ENCODE measurements at places on chromosomes 6 and 20.

GRCh38 chr20:51437182-51437924 is 105.2 kb downstream of the NFATC2 start:
- no peak for DNase-seq

GRCh38 chr6:85354761-85355618 is 94.9 kb upstream of the NT5E start:
- peak; percentile 44 for DNase-seq

DNA sequence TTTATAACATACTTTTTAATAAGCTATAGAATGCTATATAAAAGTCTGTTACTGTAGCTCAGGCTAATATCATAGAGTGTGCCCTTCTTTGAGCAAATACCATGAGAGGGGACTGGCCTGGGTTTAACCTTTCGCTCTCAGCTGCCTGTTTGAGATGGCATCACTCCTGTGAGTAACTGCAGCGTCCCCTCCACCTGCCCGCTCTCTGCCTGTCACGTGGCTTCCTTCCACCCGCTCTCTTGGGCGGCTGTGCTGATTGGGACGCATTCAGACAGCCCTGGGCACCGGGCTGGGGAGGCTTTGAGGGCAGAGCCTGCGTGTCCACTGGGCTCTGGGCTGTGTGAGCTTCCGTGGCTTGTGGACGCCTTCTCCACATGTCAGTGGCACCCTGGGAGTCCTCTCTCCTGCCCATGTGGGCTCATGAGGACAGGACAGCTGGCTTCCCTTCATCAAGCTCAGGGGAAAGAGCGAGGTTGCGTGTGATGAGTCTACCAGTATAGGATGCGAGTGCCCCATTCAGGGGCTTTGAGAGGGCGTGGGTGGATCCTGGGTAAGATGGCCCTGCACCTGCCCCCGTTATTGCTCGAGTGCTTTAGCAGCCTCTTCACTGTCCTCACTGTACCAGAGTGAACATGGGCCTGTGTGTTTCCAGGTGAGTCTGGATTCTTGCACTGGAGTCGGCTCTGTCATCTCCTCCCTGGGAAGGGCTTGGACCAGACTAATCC is 10.7 kb upstream of the C20orf204 start:
- no peak for DNase-seq

DNA sequence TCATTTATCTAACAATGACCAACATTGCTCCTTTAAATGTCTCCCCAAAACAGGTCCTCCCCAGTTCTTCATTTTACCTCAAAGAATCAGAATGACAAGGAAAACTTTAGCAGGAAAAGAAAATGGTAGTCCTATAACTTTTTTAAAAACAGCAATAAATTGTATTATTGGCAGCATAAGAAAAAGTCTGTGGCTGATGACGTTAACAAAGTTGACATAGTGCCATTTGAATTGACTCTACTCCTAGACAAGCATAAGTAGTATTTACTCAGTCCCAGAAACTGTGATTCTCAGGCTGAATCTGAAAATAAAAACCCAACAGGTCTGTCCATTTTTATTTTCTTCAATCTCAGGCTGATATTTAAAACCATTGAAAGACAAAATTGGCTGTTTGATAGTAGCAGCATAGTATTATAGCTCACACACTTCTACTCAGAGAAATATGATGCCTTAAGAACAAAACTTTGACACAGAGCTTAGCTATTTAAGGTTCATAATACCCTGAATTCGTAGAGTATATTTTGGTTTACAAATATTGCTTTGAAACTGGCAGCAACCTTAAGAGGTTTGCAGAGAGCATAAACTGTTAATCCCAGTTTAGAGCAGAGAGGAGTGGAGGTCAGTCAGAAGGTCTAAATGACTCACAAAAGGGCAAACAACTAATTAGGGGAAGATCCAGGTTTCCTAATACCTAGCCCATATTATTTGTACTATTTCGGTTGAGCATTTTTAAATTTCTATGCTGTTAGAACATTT is 35.0 kb upstream of the TENT5A start:
- no peak for DNase-seq

GRCh38 chr6:168939041-168939440 is 314.6 kb downstream of the THBS2 start:
- no peak for DNase-seq

DNA sequence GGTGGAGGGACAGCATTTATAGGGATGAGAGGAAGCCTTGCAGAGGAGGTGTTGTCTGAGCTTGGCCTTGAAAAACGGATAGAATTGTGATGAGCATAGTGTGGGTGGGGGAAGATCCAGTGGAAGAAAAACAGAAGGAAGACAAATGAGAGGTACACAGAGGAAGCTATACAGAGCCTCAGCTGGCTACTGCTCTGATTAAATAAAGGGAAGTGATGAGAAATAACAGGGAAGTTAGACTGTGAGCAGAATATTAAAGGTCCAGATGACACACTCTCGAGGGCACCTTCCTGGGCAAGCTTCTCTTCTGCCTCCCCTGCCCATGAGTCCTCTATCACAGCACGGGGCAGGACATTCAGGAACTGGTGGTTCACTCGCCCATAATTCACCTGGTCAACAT is 182.3 kb downstream of the KIF16B start:
- no peak for DNase-seq

DNA sequence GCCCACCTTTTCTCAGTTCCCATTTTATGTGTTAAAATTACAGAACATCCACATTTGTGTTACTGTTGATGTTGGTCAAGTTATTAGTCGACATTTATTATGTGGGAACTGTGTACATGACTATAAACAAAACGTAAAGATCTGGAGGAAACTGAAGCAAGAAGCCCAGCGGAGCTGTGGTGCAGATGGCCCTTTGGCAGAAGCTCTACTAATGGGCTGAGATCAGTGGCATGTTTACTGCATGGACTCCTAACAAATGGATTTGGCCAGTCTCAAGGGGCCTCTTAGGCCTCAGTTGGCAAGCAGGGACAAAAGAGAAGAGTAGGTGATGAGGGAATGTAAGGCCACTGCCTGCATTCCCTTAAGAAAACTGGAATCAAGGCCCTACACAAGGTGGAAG is 282.1 kb upstream of the TCF21 start:
- DNase-seq, result no peak

DNA sequence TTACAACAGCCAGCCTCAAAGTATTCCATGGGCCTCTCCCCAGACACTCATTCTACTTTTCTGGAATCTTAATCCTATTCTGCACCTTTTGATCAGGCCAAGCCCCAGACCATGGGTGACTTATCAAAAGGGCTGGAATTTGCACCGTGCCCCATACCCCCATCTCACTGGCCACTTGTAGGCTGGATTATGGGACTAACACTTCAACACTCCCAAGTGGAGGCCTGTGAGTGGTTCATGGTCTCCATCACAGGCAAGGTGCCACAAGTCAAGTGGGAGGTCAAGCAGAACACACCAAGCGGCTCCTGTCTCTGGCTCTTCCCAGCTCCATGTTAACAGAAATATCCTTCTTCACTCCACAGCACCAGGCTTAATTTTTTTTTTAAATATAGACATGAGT is 212.3 kb upstream of the HEY2 start:
- DNase-seq, result no peak

DNA sequence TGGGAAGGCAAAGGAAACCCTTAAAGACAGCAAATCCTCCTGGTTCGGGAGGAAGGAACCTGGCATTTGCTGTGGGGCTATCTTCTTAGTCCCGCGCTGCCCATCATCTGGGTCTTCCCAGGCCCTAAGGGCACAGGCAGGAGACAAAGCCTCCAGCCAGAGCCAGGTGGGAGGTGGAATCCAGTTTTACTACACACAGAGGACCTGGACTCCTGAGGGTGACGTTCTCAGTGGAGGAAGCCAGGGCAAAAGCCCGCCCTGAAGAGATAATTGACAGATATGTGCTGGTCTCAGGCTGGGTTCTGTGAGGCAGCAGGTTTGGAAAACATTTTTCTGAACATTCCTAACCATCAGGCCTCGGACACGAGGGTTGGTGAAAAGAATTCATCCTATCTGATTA is 88.4 kb upstream of the AGPAT4 start:
- no peak for DNase-seq

DNA sequence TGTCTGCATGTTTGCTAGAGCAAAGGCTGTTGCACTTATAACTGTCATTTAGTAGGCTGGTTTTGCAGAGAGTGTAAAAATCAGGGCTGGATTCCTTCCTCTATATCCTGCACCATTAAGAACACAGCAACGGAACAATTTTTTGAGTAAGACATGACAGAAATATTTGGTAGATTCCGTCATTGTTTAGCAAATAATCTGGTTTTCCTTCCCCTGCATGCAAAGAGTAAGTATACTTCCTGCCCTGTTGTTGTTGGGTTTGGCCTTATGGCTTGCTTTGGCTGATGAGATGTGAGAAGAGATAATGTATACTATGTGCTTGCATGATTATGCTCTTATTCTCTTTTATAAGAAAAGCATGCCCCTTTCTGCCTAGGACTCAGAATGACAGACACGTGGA is 23.8 kb downstream of the MANEA start:
- DNase-seq, result no peak

DNA sequence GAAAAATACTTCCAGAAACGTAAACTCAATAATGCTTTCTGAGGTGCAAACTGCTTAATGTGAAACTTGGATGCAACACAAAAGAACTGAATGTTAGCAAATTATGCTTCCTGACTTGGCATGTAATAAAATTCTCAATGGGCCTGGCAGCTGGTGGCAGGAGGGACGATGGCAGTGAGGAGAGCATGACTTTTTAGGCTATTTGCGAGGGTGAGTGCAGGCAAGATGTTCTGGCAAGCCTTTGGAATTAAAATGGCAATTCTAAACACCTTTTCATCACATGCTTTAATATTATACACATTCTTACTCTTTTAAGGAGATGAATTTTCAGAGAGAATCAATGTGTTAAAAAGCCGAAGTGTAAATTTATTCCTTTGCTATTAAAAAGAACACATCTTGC is 224.8 kb upstream of the CDH4 start:
- no peak for DNase-seq

DNA sequence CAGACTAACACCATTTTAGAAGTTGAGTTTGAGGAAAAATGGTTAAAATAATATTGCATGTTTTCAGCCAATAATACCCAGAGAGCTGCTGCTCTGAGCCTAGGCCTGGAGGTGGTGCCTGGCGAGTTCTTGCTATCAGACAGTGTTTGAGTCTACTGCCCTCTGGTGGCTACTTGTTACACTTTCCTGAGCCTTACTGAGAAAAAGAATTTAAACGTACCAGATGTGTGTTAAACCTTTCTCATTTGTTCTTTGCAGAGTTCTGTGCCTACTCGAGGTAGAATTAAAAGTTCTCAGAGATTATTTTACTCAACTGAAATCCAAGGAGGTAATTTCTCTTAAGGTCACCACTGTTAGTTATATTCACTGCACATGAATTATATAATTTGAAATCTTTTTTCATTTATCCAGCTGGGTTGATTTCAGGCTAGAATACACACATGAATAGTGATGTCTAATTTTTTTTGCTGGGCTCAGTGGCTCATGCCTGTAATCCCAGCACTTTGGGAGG is 38.2 kb downstream of the SHLD1 start:
- peak; percentile 83 for DNase-seq

DNA sequence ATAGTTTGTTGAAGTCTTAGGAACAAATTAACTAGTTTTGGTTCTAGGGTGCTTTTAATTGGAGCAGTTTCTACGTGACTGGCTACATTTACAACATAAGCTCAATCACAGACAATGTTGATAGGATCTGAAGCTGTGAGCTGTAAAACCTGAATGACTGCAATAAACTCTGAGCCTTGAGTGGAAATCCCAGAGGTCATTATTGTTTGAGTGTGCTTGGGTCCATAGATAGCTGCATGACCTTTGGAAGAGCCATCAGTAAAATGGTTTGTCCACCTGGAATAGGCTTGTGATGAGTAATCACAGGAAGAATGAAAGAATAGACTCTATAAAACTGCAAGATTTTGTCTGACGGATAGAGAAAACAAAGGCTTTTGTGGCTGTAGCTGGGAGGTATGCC is 26.7 kb downstream of the HLA-DRB1 start:
- DNase-seq, result no peak

DNA sequence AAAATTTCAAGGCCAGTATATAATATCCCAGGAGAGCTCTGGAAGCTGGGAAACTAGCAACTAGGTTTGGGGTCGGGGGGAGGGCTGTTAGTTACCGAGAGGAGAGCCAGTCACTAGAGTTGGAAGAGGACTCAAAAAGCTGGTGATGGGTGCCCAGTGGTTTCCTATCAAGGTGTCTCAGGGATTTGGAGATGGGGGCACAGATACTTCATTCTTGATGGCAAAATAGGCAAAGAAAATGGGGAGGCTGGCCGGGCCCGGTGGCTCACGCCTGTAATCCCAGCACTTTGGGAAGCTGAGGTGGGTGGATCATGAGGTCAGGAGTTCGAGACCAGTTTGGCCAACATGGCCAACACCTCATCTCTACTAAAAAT is 805 bp downstream of the PHF1 start:
- DNase-seq, result no peak

All from CD4-positive, alpha-beta T cell treated with Interleukin-1 beta for 1 hour (primary cell).